ENCODE measurements at places on chromosomes 12 and 14.

- no peak for DNase-seq
Measured at GRCh38 chr12:79121486-79121885, 256.9 kb downstream of the SYT1 start.

- DNase-seq: no peak
Measured at GRCh38 chr12:124078800-124079199, 105.8 kb downstream of the ZNF664 start.

GRCh38 chr12:9349888-9350885, 142.0 kb upstream of the PZP start:
- DNase-seq: no peak

DNA sequence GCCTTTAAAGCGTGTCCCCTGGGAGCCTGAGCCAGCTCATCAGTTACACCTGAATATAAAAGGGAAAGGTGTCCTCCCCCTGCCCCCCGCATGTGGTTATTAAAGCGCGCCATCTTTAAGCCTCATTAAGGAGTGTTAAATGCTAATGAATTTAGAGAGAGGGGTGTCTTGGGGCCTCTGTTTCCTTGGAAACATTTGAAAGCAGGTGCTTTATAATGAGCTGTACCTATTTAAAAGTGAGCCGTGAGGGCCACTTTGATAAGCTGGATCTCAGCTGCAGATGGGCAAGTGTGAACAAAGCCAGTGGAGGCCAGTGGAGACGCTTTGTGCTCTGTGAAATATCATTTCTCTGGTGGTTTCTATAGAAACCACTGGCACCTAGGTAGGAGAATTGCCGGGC, 84.0 kb downstream of the BEGAIN start:
- peak; percentile 89 for DNase-seq

DNA sequence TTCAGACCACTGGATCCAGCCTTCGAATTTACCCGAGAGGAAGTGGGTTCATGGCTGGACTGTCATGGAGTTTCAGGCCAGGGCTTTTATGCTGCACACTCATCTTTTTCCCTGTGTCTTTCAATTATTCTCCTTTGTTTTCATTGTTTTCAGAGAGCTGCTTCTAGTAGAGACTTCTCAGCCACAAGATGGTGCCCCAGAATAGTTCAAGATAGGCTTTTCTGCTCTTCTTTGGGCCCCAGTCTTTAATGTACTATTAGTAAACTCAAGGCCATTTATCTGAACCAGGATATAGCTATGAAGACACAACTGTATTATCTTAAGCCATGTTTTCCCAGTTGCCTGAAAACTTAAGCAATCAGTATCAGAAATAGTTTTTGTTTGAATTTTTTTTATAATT, 30.4 kb upstream of the PSMA6 start:
- no peak for DNase-seq

DNA sequence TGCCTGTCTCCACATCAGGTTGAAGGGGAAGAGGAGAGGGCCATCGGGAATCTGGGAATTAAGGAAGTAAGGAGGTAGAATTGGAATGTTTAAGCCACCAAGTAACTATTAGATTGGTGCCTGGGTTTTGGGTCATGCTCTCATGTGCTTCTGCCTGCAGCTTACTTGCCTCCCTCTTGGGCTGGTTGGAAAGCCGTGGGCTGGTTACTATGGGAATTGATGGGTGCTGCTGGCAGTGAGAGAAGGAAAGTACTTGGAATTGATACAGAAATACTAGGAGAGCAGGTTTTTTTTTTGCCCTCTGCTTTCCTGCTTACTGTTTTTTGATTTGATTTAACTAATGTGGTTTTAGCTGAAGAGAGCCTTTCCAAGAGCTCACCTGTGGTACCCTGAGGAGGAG, 493.5 kb upstream of the RGS6 start:
- peak; percentile 11 for DNase-seq

- no peak for DNase-seq
Measured at GRCh38 chr12:51374361-51374760, 16.8 kb downstream of the GALNT6 start.

Measured in NCI-H345 (cell line).